ENCODE measurements at places on chromosomes 5 and 9.

DNA sequence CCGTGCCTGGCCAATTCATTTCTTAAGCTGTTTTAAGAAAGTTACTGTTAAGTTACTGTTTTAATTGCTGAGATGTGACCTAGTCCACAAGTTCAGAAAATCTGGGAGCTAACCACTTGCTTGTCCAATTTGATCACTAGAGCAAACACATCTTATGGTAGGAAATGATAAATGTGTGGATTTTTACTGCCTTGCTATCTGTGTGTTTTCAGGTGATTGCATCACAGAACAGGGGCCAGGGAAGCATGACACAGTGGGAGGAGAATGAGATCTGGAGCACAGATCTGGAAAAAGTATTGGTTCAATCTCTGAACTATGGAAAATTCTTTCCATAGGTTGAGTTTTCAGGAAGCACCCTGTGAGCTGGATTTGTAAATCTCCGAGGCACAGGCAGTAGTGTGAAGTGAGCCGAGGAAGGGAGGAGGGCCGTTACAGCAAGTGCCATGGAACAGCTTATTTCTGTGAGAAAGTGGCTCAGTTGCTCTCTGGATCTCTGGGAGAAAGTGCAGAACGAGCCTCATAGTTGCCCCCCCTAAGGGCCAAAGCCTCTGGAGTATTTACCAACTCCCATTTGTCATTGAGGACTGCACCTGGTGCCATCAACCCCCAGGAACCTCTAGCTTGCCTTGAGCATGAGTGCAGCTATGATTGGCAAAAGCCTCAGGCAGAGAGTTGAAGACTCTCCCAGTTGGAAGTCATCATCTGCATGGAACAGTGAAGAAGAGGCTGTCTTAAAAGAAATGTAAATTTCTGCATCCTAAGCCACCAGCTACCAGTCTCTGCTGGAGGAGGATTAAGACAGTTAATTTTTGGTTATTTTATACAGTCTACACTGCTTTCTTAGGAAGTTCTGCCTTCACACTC lies 161.8 kb upstream of the CLINT1 start:
- no peak for DNase-seq

DNA sequence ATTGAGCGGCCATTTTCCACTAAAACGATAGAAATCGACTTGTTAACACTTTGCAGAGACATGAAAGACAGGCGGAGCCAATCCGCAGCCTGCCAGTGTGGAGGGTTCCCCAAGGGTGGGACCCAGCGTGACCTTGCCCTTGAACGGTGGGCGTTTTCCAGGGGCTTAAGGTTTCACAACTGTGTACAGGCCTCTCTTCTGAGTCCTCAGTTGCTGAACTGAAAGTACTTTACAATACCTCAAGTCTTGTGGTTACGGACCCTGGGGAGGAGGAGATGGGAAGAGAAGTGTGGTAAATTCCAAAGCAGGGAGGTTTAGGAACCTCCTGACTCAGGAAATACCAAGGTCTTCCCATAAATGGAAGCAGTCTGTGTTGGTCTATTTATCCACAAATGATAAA lies 68.2 kb upstream of the CKMT2 start:
- DNase-seq, result no peak

DNA sequence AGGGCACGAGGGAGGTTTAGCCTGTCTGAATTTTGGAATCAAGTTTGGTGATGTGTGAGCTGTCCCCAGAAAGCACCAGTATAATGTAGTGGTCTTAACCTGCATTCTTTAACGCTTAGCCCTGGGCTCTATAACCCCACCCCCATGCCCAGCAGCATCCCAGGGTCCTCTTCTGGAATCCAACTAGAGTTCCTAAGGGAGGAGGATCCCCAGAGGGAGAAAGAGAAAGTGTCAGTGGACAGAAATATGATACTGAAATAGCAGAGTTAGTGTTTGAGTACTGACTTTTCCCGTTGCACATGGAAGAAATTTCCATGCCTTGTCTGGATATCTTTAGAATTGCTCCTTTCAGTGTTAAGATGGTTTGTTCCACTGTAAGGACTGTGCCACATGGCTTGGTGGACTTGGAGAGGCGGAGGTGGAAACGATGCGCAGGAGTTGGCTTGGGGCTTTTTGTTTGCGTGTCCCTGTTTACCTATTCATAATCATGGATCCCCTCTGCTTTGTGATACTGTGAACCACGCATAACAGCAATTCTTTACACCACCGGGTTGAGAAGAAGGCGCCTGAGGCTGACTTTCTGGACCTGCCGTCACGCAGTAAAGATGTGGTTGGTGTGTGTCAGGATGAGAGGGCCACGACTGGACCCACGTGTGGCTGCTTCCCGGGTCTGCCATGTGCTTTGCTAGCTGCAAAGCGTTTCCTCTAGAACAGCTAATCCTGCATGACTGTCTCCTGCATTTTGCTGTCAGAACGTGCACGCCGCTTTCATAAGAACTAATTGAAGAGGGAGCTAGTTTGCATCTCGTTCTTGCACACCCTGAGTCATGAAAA lies 142.3 kb downstream of the SMARCA2 start:
- peak; percentile 47 for DNase-seq

- no peak for DNase-seq
These were observed 84.0 kb upstream of the NEURL1B start for GRCh38 chr5:172556971-172557461.

- DNase-seq, result no peak
These were observed 278.8 kb downstream of the FSTL4 start for GRCh38 chr5:133333326-133334150.

DNA sequence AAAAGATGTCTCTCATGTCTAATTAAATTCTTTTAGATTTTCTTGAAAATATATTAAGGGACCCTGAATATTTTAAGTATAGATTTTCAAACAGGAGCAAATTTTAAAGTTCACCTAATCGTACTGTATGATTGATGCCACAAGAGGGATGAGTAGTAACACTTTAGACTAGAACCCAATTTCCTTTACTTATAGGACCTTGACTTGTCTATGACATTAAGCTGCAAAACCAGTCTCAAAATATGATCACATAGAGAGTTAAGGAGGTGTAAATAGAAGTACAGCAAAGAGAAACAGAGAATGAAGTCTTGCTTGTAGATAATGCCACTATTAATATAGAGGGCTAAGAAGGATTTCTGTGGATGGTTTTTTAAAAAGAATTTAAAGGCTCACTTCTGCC lies 312.9 kb upstream of the PRR16 start:
- no peak for DNase-seq

DNA sequence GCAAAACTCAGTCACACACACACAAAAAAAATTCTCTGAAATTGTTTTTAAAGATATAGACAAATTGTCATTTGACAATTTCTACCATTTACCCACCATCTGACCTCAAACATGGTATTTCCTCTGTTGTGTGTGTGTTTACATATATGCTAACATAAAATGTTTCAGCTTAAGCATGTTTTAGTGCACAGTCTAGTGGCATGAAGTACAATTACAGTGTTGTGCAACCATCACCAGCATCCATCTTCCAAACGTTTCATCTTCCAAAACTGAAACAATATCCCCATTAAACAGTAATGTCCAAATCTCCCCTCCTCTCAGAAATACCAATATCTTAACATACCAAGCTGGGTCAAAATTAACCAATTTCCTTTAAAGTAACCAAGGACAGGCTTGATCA lies 65.2 kb downstream of the MYO10 start:
- no peak for DNase-seq

- no peak for DNase-seq
These were observed 247.4 kb downstream of the ARHGAP26 start for GRCh38 chr5:143017541-143017940.

DNA sequence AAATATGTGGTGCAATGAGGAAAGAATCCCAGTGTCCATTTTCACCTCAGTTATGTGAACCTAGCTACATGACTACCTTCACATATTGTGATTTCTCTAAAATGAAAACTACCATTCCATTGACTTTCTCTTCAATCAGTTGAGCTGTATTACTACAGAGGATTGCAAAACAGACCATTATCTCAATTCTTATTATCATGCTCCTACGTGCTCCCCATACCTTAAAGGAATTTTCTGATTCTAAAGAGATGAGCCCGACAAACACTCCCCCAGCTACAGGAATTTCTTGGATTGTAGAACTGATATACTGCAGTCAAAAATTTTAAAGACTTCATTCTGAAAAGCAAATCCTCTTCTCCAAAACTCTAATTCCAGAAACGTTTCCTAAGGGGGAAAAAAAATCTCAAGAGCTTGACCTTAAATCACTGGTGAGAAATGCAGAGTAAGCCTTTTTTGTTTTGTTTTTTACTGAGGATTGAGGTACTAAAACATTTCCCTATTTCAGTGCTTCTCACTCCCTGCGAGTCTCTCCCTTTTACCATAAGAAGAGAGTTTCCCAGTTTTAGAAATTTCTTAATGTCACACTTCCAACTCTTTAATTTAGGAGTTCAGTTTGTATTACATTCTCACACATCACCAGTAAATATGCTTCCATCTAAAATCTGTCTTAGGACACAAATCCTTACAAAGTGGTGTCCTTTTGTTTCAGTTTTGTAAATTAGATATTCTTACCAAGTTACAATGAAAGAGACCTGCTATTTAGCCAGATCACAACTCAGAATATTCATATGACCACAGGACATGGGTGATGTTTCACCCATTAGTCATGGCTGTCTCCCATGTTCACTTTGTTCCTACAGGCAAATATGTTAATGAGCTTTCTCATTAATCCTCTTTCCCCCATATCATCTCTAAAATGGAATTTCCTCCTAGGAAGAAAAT lies 203.8 kb downstream of the TSSK1B start:
- DNase-seq, result no peak

- peak; percentile 31 for DNase-seq
These were observed 2.8 kb upstream of the RICTOR start for GRCh38 chr5:39076757-39077728.

GRCh38 chr9:124016175-124017050 lies 4.8 kb downstream of the LHX2 start:
- DNase-seq, result no peak

DNA sequence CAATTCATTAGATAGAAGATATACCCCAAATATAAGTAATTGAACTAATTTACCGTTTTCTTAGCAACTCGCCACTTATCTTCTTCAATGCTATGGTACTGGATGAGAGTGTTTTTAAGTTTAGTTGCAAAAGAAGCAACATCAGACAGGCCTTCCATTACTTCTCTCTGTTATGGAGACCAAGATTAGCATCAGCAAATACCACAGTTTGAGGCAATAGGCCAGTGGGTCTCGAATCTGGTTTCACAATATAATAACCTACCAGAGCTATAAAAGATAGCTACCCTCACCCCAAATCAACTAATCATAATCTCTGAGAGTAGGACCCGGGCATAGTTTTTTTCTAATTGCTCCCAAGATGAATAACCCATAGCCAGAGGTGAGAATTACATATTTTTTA lies 5.1 kb downstream of the STARD4 start:
- no peak for DNase-seq

DNA sequence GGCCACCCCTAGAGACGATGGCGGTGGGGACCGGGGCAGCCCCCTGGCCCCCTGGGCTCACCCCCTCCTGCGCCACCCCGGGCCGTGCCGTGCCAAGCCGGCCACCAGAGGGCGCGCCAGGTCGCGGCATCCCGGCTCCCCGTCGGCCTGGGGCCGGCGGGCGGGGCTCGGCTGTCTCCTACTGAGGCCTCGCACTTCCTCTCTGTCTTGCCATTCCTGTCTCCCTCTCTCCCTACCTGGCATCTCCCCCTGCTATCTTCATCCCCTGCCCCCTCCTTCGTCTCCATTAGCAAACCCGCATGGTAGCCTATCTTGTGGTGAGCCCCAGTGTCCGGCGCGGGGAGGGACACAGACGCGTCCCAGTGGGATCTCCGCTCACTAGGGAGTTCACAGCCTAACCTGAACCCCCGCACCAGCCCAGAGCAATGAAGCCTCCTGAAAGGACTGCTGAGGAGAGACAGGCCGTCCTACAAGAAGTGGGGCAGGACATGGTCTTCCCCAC lies 29.8 kb upstream of the FABP6 start:
- DNase-seq, result peak; percentile 59

GRCh38 chr5:6117212-6117611 lies 261.1 kb downstream of the MED10 start:
- no peak for DNase-seq

DNA sequence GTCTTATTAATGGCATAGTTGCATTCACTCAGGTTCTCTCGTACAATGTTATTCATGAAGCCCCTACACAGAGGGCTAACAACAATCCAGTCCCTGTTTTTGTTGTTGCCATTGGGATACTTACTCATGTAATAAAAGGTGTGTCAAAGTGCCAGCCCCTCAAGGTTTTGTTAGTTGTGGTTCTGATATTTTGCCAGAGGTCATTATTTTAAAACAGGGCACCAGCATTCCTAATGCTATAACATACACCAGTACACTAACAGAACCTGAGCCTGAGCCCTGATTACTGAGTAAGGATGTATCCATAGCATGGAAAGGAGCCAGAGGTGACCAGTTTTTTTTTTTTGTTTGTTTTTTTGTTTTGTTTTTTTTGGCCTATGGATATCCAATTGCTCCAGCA lies 50.2 kb downstream of the SMC2 start:
- no peak for DNase-seq

GRCh38 chr5:115788440-115788839 lies 28.0 kb downstream of the CDO1 start:
- no peak for DNase-seq

- DNase-seq, result no peak
These were observed 54.3 kb upstream of the BOD1 start for GRCh38 chr5:173670791-173671120.

- DNase-seq, result no peak
These were observed 4.0 kb downstream of the TUT7 start for GRCh38 chr9:86350006-86350760.

DNA sequence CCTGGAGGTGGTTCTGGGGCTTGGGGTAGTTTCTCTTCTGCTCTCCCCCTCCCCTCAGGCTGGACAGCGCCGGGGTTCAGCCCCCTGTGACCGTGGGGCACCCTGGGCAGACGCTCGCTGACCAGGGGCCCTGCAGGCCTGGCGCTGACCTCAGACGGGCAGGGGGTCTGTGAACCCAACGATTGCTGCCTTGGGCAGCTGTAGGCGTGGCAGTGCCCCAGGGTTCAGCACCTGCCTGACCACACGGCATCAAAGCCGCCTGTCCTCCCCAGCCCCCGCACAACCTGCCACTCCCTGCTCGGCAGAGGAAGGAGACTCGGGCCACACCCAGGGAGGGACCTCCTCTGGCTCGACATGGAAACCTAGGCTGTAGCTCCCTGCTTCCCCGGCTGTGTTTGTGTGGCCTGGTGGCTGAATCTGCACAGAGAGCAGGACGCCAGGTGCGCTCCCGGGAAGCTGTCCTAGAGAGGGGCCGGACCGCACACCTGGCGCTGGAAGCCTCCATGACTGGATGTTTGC lies 12.2 kb downstream of the LCN12 start:
- DNase-seq, result no peak

Measured in CD4-positive, CD25-positive, alpha-beta regulatory T cell (primary cell).